Heart left ventricle (tissue), 16 donors: ENCODE measurements at places on chromosomes 2 and 18. TPM values are rescaled to one million over a fixed set of nuclear protein-coding genes. Genes with fewer than 3 reads are reported as not detected.

DNA sequence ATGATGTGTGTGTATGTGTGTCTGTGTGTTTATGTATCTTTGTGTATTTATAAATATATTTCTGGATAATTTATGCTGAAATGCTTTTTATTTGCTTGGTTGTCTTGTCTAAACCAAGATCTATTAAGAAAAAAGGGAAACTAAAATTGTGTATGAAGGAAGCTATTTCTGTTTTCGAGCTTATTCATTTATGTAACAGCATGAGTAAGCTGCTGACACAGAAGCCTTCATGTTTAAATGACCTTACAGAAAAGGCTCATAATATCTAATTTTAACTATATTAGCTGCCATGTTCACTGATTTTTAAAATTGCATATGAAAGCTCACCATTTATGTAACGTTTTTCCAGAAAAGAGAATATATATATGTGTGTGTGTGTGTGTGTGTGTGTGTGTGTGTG lies 392.8 kb downstream of the PTH2R start:
- DNase-seq = no peak

DNA sequence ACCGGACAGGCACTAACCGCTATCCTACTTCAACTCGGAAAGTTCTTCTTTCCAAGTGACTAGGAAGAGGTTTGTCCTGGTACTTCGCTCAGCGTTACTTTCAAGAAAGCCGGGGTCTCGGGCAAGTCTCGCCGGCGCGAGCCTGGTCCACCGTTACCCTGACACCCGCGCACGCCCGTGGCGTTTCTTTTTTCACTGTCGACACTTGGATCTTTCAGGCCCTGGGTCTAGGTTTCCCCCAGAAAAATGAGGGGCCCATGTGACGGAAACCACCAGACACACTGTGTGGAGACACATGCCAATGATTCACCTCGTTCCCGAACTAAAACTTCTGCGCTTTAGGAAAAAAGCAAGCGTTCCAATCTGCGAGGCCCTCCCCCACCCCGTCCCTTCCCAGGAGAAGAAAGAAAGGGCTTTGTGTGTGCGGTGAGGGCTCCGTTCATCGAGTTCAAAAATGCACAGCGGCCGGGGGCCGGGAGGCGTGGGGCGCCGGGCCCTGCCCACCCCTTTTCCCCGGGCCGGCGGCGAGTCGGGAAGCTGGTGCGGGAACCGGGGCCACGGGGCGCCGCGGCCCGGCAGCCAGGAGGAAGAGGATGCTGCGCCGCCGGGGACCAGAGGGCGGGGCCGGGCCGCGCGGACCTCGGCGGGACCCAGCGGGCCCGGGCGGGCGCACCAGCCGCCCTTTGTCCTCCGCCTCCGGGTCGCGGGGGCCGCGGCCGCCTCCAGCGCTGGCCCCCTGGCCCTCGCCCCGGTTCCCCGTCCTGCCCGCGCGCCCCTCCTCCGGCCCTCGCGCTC lies 2.6 kb downstream of the ZNF521 start:
- DNase-seq = peak; percentile 62

GRCh38 chr18:36089001-36089400 lies 21.6 kb upstream of the RPRD1A start:
- DNase-seq = no peak

- DNase-seq = no peak
These were observed 8.1 kb downstream of the ZNF638 start for GRCh38 chr2:71339685-71340084.

UGT1A10 gene
- total RNA-seq = not detected

ECEL1 gene
- total RNA-seq = 0.38 TPM

GRCh38 chr18:46070815-46071652 lies 1.0 kb downstream of the PSTPIP2 start:
- no peak for DNase-seq

DNA sequence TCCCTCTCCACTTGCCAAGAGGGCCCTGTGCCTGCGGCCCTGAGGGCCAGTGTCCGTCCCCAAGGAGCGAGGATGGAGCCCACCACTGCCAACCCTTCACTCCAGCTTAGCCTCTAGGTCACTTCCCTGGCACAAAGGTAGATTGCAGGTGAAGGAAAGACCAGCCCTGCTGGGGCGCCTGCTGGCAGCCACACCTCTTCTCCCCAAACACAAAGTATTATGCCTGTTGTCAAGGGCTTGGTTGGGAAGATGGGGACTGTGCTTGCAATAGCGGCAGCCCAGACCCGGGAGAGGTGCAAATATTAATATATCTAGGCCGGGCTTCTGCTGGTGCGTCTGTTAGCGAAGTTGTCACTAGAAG lies 7.7 kb downstream of the KCNF1 start:
- no peak for DNase-seq

DNA sequence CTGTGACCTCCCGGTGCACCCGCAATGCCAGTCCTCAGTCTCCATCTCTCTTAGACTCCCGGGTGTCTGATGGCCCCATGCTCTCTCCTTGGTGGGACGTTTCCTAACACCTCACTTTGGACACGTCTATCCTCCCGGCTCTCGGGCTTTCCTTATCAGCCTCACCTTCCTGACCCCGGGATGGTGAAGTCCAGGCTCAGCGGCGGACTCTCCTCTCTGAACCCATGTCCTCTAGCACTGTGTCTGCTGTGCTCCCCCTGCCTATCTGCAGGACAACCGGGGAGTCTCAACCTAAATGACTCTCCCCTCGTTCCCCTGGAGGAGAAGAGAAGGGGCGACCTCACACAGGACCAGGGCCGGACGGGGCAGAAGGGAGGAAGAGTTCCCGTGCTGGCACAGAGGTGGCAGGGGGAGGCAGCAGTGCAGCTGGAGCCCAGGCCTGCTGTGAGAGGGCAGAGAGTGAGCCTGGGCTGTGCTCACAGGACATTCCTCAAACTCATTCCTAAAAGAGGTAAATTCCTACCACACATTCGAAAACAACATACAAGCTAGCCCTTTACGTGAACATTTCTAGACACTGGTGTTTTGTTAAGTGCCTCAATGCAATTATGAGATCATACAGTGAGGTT lies 41.9 kb downstream of the MBP start:
- no peak for DNase-seq

DNA sequence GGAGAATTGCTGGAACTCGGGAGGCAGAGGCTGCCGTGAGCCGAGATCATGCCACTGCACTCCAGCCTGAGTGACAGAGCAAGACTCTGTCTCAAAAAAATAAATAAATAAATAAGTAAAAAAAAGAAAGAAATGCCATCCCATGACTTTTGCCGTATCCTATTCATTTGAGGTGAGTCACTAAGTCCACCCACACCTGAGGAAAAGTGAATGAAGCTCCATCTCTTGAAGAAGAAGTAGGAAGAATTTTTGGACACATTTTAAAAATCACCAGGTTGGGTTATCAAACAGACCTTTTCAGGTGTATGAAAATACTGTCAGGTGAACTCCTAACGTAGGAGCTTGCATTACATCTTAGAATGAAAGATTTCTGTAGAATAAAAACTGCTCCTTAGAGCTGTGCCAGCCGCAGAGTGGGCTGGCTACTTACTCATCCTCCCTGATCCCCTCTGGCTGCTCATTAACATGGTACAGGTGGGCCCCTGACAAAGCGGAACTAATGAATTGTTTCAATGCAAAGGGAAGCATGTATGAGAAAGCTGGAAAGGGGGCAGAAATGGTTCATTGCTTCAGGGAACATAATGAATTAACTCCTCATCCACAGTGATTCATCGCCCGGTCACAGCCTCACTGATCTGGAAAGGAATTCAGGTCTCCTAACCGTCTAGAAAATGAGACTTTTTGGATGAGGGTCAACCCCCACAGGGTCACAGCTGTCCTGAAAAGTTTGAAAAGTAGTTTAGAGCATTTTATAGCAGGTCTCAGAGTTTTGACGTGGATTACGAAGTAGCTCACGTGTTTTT lies 191.4 kb downstream of the SPP2 start:
- no peak for DNase-seq

- no peak for DNase-seq
These were observed 3.1 kb downstream of the EGR4 start for GRCh38 chr2:73290049-73290839.

- no peak for DNase-seq
These were observed 106.2 kb downstream of the CPS1 start for GRCh38 chr2:210662560-210662959.

DNA sequence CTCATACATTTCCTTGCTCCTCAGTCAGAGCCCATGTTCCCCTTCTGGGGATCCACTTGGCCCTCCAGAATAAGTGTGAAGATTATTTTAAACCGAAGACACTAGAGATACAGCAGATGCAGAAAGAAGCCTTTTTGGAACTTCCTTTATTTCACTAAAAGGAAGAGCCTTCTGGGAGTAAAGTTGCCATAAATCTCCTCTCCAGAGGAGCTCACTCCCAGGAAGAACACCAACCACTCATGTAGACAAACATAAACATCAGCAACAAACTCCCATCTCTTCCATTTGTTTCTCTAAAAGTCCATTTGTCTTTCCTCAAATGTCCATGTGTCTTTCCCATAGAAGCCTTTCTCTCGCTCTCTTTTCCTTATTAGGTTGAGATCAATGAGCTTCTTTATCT lies 62.4 kb upstream of the MSH6 start:
- DNase-seq = no peak

DNA sequence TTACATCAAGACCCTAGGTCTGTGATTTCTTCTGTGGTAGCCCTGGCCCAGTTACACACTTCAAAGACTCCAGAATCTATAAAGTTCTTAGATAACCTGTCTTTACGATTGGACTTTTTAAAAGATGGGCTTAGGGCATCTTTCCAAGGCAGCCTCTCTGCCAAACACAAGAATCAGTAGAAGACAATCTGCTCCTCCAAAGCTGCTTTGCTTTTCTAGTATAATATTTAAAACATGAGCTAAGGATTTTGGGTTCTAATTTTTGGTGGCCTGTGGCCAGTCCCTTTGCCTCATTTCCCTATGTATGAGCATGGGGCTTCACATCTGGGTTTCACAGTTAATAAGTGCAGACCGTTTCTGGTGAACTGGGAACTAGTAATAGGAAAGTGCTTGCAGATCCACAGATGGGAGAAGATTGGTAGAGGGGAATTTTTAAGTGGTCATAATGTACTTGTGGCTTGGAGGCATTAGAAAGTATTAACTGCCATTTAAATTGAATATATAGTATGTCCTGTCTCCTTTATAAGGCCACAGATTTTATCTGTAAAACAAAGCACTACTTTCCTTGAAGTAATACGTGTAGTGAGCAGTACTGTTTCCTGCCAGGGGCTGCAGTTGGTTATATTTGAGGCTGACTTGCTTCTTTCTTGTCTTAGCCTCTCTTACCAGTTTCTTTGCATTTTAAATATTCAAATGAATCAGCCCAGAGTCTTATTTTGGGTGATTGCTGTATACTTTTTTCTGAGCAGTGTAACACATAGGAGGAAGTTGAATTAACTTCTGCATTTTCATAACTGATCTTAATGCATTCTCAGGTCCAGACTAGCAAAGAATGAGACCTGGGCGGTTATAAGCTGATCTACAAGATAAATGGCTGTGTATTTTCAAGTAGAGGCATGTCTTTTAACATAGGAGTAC lies 1.5 kb downstream of the ARPC2 start:
- no peak for DNase-seq

SPAG16 gene
- 23.5 TPM for total RNA-seq

DNA sequence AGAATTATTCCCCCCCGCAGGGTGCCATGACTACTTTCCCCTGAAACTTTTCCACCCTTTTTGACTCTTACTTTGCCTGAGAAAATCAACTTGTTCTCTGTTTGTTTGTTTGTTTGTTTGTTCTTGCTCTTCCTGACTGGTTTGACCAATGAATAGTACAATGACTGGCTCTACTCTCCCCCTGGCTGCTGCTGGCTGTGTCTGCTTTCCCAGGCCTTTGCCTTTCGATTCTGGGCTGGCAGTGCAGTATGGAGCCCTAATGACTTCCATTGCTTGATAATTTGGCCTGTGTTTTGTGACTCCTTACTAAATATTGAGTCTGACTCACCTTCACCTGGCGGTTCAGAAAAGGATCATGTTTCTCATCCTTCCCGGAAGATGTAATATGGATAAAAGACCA lies 241.1 kb downstream of the TMEM182 start:
- DNase-seq = no peak

SCN2A gene
- total RNA-seq = 0.45 TPM

RAPH1 gene
- 14.5 TPM for total RNA-seq

GPC1 gene
- total RNA-seq = 131 TPM
